Mucosa of descending colon (tissue), 3 donors: ENCODE measurements at places on chromosomes 11 and 22. TPM values are rescaled to one million over a fixed set of nuclear protein-coding genes. Genes with fewer than 3 reads are reported as not detected.
A peak's percentile ranks its signal among the peaks of the same experiment; 100 is the strongest.

- no peak for DNase-seq
Observed at GRCh38 chr11:97860237-97860636, 1160.5 kb upstream of the CNTN5 start.

DNA sequence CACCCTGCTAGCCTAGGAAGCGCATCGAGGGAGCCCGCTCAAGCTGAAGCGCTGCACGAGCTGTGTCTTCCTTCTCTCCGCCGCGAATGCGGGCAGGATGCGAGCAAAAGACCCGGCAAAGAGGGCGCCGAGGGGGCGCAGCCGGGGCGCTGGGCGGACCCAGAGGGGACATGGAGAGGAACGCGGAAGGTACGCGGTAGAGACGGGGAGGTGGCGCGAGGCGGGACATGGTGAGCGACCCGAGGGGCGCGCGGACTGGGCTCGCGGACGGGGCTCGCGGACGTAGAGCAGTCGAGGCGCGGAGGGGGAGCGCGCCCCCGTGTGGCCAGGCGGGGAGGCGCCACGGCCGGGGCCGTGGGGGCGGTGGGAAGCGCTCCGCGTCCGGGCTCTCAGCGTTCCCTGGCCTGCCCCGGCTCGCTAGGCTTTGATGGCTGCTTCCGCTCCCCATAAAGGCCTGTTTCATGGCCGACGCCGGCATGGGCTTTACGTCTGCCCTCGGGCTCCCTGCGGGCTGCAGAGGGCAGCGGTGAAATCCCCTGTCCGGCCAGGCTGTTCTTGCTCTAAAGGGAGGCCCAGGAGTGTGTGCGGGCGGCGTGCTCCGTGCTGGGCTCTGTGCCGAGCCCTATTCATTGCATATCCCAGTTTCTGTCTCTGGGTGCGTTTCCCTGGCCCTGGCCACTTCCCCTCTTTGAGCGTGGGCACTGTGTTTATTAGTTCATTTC is 31.2 kb upstream of the TRIM29 start:
- peak; percentile 62 for DNase-seq

- no peak for DNase-seq
Observed at GRCh38 chr22:22389467-22389866, 119.1 kb downstream of the ZNF280B start.

DNA sequence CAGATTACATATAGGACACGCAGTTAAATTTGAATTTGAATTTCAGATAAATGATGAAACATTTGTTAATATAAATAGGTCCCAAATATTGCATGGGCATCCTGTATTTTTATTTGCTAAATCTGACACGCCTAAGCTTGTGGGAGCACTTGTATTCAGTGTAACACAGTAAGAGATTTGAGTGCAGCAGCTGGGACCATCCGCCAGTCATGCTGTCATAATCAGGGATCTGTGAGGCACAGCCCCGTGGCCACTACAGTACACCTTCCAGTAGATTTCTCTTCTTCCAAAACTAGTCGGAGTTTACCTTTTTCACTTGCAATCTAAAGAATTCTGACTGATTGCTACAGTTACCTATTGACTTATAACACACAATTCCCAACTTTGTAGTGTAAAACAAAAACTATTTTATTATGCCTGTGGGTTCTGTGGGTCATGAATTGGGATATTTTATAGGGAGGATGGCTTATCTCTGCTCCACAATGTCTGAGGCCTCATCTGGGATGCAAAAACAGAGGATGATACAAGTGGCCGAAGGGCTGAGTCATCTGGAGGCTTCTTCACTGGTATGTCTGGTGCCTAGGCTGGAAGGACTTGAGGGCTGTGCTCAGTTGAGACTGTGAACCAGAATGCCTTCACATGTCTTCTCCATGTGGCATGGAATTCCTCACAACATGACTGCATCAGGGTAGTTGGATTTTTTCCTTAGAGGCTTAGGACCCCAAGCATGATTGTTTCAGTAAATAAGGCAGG is 74.1 kb downstream of the PRSS23 start:
- no peak for DNase-seq

DNA sequence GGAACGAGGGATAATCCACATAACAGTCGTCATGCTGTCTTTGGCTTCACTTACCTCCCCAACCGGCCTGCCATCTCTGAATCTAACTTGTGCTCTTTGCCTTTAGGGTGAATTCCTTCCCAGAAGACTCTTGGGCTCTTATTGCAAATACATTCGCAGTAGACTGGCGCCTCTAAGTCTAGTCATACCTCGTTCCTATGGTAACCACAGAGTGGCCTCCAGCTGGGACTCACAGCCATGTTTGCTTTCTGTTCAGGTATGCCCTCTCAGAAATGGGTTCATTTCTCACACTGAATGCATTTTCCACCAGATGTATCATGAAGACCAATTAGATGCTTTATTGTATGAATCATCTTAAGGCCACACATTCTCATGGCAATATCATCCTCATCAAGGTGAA is 112.7 kb downstream of the FAR1 start:
- no peak for DNase-seq

- DNase-seq: peak; percentile 28
Observed at GRCh38 chr11:59201353-59201752, 11.4 kb downstream of the MPEG1 start.

DNA sequence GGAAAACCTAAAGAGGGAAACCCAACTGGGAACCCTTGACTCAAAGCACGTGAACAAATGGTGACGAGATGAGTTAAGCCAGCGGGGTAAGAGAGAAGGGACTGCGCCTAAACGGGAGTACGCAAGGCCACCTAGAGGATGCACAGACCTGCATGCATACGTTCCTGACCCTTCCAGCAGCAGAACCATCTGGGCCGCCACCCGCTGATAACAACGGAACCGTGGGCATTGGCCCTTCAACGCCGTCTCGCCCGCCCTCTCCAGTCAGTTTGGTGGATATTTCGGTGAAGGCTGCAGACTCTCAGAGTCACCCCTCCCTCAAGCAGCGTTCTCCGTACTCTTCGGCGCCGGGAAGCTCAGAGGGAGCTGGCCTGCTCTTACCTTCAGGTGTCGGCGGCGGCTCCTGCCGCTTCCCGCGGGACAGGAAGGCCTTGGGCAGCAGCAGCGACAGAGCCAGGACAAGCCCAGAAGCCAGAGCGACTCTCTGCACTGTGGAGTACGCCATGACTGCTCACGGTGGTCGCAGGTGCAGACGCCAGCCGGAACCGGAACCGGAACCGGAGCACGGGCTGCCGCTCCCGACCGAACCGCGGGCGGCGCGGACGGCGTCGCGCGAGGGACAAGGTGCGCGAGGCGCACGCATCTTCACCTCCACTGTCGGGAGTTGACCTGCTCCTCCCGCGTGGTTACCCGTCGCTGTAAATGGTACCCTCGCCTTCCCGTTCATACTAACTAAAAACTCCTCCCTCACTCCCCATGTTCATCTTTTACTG is at the start of gene RIC3:
Gene RIC3, minus strand, starts transcription at position 541 of the 773 bp plus-strand sequence. Its CDS starts 36 bp downstream, at position 505.
- DNase-seq: peak; percentile 47

DNA sequence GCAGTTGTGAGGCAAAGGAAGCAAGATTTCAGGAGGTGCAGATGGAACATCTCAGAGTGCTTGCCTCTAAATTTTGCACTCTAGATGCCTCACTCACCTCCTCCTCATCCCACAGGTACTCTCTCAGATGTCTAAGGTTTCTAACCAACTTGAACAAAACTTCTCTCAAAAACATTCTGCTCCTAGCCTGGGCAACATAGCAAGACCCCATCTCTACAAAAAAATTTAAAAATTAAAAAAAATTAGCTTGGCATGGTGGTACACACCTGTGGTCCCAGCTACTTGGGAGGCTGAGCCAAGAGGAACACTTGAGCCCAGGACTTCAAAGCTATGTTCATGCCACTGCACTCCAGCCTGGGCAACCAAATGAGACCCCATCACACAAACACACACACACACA is 4.2 kb downstream of the ZNF280A start:
- DNase-seq: no peak

DNA sequence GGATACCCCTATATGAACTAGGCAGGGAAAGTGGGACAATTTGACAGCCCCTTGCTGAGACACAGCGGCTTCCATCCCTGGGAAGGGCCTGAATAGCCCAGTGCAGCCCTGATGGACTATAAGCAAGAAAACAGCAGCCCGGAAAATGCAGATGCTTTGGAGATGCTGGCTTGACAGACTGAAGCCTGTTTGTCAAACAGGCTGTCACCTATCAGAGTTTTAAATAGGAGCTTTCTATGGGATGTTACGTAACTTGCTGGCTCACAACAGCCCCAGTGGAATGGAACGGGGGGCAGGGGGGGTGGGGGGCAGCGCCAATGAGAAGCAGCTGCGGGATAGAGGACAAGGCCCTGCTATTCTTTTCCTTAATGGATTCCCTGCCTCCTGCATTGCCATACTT is 91.9 kb upstream of the NTM start:
- DNase-seq: no peak

DNA sequence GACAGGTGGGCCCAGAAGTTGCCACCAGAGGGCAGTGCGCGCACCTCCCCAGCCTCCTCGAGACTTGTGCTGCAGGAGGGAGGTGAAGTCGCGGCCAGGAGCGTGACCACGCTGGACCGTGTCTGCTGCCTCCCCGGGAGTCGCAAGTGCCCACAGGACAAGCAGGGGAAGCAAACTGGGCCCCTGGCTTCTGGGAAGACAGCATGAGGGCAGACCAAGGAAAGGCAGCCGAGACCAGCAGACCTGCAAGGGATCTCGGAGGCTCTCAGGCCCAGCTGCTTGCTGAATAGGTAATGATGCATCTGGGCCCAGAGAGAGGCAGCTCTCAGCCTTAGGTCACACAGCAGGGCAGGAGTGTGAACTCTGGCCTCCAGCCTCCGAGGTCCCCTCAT is 17.0 kb upstream of the IL2RB start:
- peak; percentile 94 for DNase-seq

DNA sequence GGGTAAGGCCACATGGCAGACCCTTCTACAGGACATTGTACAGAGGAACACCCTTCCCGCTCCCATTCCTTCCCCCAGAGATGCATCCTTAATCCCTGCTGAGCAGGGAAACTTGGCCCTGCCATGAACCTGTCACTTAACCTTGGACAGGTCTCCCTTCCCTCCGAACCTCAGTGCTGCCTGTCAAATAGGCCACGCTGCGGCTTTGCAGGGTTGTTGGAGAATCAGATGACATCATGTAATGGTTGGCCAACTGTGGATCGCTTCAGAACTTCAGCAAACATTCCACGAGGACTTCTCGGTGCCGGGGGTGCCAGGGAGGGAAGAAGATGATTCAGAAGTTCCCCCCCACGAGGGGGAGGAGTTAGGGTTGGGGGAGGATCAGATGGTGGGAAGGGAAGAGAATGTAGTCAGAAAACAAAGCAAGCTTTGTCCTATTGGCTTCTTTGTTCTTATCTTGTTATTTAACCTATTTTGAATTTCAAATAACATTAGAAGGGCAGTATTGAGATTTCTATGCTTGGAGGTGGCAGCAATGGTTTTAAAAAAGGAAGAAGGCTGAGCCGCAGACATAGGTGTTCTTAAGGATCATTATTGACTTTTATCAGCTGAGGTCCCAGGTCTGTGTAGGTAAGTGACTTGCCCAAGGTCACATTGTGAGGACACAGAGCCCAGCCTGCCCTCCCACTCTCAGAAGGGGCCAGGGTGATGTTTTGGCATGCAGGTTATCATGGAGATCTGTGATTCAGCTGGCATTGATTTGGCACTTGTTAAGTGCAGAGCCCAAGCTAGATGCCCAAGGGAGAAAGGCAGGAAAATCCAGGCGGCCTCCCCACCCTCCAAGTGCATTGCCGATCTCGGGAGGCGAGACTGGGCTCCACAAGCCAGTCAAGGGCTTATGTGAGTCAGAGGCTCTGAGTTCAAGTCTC is 3.1 kb downstream of the CDC42EP1 start:
- peak; percentile 75 for DNase-seq

DNA sequence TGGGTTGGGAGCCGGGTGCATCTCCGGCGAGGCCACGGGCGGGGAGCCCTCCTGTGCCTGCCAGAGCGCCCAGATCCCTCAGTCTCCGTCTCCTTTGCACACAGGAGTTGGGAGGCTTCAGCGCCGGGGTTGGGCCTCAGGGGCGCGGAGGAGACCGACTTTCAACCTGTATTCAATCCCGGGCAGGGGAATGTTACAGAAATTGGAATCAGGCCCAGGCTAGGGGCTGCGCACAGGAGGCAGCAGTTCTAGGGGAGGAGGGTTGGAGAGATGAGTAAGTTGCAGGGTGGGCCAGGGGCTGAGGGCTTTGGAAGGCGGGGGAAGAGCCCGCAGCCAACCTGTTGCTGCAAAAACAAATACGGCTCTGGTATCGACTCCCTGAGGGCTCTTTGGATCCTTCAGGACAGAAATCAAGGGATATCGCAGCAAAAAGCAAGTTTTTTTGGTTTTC is 640 bp upstream of the KCNA4 start:
- DNase-seq: no peak

DNA sequence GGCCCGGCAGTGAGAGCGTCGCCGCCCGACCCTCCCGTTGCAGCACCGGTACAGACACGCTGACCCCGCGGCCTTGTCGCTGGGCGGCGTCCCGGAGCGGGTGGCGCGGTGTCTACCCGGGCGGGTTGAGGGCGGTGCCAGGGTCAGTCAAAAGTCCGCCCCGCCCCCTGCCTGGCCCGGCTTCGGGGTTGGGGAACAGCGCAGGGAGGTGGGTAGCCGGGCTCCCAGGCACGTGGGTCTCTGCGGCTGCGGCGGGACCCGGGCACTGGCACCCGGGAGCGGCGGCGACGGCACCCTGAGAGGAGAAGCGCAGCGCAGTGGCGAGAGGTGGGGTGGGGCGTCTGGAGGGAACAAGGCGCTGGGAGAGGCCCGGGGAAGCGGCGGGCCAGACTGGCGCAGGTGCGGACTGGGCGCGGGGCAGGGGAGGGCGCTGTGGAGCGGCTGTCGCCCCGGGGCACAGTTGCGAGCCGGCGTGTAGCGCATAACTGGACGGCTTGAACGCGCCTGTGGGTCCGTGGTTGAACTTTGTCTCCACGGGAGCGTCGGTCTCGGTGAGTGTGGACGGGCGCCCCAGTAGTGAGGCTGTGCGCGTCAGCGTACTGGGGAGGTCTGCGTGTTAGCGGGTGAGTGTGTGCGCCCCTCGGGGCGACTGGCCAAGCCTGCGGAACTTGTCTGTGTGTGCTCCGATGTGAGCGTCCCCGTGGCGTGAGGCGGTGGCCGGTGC is at the start of gene P2RY2:
Gene P2RY2, plus strand, starts transcription at position 176 of the 724 bp plus-strand sequence. CDS start 15,879 bp downstream, outside the sequence.
- DNase-seq: peak; percentile 91

Gene PLAAT4
- total RNA-seq: 96.7 TPM

Gene CECR2
- total RNA-seq: 0.29 TPM

Gene TENM4
- total RNA-seq: 1.2 TPM

Gene MMP7
- not detected for total RNA-seq

Gene C11orf87
- total RNA-seq: not detected

Gene OR51E2
- total RNA-seq: 0.46 TPM

Gene POU2F3
- 1.1 TPM for total RNA-seq
